ENCODE measurements at places on chromosomes 3 and 15. TPM values are rescaled to one million over a fixed set of nuclear protein-coding genes. Genes with fewer than 3 reads are reported as not detected.
A peak's percentile ranks its signal among the peaks of the same experiment; 100 is the strongest.

- no peaks in the 10 kb centered on the region for H3K4me1 ChIP-seq
- H3K27me3 ChIP-seq = no peaks in the 10 kb centered on the region
- H3K36me3 ChIP-seq = peaks cover 6% of the 10 kb centered on the region
- no peak for DNase-seq
Observed at GRCh38 chr3:94130690-94131089, 67.8 kb downstream of the NSUN3 start.

The RBP2 gene
- 1,530 TPM for polyA plus RNA-seq

DNA sequence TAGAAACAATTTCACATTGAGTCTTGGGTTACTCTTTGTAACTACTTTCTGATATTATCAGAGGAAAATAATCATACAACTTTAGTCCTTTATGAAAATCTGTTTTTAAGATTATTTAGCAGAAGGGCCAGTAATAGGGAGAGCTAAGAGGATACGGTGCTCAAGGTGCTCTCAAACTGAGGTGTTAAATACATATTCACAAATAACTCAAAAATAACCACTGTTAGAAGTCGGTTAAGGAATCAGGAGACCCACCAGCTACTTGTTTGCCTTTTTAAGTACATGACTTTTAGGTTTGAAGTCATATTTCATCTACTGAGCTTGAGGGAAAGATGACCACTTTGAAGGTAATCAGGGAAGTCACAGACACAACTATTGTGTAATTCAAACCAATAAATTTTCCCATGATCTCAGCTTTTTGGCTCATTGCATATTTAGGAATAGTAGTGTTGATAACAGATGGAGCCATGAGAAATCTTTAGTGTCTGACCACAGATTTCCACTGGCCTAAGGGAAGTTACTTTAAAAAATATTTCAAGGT lies 1.4 kb upstream of the RSRC1 start:
- H3K27ac ChIP-seq = no peak overlapping the region
- no peak overlapping the region for H3K4me3 ChIP-seq
- H3K27me3 ChIP-seq = no peaks in the 10 kb centered on the region
- no peaks in the 10 kb centered on the region for H3K36me3 ChIP-seq
- H3K4me1 ChIP-seq = peaks cover 2% of the 10 kb centered on the region

DNA sequence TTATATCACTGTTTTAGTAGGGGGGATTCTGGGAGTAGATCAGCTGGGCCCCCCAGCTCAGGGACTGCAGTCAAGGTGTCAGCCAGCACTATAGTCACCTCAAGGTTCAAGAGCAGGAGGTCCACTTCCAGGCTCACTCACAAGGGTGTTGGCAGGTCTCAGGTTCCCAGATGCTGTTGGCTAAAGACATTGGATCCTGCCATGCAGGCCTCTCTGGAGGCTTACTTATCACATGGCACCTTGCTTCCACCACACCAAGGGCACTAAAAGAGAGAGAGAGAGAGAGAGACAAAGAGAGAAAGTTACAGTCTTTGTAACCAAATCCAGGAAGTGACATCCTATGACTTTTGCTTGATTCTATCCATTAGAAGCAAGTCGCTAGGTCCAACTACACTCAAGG lies 7.5 kb upstream of the PPP1R14D start:
- no peaks in the 10 kb centered on the region for H3K27me3 ChIP-seq
- no peak overlapping the region for H3K27ac ChIP-seq
- no peak for DNase-seq

GRCh38 chr15:64619880-64620839 lies 155.2 kb downstream of the RBPMS2 start:
- peak overlapping the region; percentile 22 for H3K27ac ChIP-seq
- no peaks in the 10 kb centered on the region for H3K27me3 ChIP-seq
- H3K36me3 ChIP-seq = peaks cover 16% of the 10 kb centered on the region
- peaks cover 3% of the 10 kb centered on the region for H3K4me1 ChIP-seq

DNA sequence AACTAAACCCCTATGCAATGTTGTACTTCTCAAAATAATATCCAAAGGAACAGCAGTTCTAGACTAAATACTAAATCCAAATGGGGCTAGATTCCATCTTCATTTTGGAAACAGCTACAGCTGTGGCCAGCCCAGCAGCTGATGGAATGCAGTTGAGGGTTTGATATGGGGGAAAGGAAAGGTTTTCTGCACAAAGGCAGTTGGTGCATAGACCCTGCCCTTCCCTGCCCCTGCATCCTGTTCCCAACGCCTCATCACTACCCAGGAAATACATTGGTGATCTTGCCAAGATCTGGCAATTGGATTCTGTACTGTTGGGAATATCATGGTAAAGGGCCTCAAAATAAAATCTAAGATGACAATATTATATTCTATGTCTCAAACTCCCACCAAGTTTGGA lies 43.9 kb downstream of the DTWD1 start:
- H3K27ac ChIP-seq = no peak overlapping the region
- H3K36me3 ChIP-seq = no peaks in the 10 kb centered on the region
- H3K27me3 ChIP-seq = no peaks in the 10 kb centered on the region
- no peak for DNase-seq

The AP3B2 gene
- not detected for polyA plus RNA-seq

DNA sequence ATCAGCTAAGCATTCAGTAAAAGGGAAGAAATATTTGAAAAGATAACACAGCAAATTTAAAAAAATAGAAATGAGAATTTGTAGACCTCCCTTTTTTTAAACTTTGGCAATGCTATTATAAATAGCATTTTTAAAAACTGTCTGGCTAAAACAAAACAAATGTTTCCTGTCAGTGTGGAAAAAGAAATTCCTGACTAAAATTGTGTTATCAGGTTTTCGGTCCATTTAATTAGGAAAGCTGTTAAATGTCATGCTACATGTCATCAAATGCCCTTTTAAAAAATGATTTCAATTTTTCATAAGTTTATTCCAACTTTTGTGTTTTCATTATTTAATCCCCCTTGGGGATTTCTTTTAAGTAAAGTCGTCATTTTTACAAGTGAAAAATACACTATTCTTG lies 29.6 kb downstream of the COL8A1 start:
- no peak overlapping the region for H3K4me3 ChIP-seq
- H3K27ac ChIP-seq = no peak overlapping the region
- no peak for DNase-seq
- no peaks in the 10 kb centered on the region for H3K27me3 ChIP-seq
- no peaks in the 10 kb centered on the region for H3K4me1 ChIP-seq

The SLC9C1 gene
- polyA plus RNA-seq = 0.18 TPM

DNA sequence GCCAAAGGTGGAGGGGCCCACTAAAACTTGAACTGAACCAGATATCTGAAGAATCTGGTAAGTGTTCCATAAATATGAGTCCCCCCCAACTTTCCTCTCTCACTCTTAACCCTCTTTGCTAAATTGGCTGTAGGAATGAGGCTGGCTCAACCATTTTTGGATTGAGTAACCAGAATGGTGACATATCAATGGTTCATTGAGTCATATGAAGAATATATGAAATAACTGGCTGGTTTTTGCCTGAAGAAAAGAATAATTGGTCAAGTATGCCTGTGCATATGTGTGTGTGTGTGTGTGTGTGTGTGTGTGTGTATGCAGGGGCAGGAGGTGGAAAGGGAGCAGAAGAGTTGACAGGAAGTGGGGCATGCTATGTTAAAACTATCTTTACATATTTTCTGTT lies 472.9 kb upstream of the THBS1 start:
- no peak for DNase-seq
- no peaks in the 10 kb centered on the region for H3K27me3 ChIP-seq
- no peaks in the 10 kb centered on the region for H3K4me1 ChIP-seq
- H3K4me3 ChIP-seq = no peak overlapping the region
- H3K36me3 ChIP-seq = no peaks in the 10 kb centered on the region
- no peak overlapping the region for H3K27ac ChIP-seq

- DNase-seq = no peak
- H3K4me1 ChIP-seq = no peaks in the 10 kb centered on the region
- H3K27ac ChIP-seq = no peak overlapping the region
- H3K4me3 ChIP-seq = no peak overlapping the region
- H3K27me3 ChIP-seq = no peaks in the 10 kb centered on the region
Observed at GRCh38 chr3:188842639-188843038, 329.1 kb upstream of the TPRG1 start.

GRCh38 chr3:52483081-52483480 lies 12.1 kb upstream of the STAB1 start:
- no peaks in the 10 kb centered on the region for H3K4me1 ChIP-seq
- H3K27me3 ChIP-seq = no peaks in the 10 kb centered on the region
- no peak overlapping the region for H3K27ac ChIP-seq
- H3K36me3 ChIP-seq = peaks cover 2% of the 10 kb centered on the region
